Activated CD4-positive, alpha-beta T cell treated with anti-CD3 and anti-CD28 coated beads, Interleukin-2, amount 10 ng/mL, durations not matched to agents 7 days and 5 days (primary cell): ENCODE measurements at places on chromosomes 1 and 21.

GRCh38 chr1:111989531-111990025, at the start of gene KCND3:
Gene KCND3 (minus strand): TSS chr1:111989668.
- DNase-seq = no peak

- no peak for DNase-seq
These were observed 90.5 kb downstream of the TRABD2B start for GRCh38 chr1:47906527-47907176.

- no peak for DNase-seq
These were observed 64.6 kb upstream of the LRP8 start for GRCh38 chr1:53392460-53392859.

DNA sequence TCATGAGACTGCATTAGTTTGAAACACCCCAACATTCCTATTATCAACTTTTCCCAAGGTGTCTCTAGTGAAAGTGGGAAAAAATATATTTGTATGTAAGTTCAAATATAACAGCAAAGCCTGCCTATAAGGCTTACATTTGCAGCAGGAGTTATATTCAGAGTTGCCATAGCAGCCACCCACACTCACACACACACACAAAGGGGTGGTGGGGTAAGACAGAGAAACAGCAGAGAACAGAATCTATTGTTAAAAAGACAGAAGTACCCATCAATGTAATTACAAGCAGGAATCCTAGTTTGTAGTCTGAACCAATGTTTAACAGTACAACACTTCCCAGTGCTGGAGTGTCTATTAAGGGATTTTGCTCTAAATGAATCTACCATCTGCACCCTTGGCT, 55.0 kb downstream of the PLPPR5 start:
- DNase-seq = no peak

DNA sequence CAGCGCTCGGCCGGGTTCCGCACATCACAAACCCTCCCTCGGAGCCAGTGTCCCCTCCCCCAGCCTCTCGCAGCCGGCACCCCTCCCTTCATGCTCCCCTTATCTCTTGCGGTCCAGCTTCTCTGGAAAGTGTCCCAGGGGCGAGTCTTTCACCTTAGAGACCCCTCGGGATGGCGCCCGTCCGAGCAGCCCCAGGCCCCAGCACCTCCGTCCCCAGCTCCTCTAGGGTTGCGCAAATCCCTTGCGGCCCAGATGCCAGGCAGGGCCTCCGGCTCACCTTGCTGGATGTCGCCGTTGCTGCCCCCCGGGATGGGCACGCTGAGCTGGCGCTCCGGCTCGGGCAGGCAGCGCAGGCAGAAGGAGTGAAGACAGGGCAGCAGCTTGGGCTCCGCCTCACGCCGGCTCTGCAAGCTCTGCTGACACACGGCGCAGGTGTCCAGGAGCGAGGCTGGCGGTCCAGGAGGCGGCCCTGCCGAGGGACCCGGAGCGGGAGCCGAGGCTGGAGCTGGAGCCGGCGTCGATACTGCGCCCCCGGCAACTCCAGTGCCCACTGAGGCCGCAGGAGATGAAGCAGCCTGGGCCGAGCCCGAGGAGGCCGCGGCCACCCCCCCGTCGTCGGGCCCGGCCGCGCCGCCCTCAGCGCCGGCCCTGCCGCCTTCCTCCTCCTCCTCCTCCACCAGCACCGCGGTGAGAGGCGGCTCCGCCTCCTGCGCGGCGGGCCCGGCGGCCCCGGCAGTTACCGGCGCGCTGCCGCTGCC, 550 bp downstream of the TRIM33 start:
- peak; percentile 45 for DNase-seq

GRCh38 chr1:40204856-40205255, 42.9 kb upstream of the TMCO2 start:
- no peak for DNase-seq

DNA sequence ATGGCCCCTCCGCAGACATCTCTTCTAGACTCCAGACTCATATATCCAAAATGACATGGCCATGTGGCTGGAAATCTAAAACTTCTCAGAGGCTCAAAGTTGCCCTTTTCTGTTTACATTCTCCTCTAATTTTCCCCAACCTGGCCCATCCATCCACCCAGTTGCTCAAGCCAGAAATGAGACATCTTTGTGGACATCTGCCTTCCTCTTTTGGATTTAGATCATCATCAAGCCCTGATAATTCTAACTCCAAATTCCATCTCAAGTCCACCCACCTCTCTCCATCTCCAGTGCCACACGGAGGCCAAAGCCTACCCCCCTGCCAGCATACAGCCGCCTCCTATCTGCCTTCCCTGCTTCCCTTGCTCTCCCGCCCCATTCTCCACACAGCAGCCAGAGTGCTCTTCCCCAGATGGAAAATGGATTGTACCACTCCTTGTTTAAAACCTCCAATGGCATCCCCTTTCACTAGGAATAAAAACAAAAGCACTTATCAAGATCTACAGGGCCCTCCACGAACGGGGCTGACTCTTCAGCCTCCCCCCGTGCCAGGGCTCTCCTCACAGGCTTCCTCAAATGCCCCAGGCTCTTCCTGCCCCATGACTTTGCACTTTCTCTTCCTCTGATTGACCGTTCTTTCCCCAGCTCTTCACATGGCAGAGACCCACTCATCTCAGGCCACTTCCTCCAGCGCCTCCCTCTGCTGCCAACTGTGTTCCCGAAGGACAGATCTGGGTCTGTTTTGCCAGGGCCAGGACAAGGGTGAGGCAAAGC, 40.1 kb downstream of the SYT6 start:
- DNase-seq = no peak

DNA sequence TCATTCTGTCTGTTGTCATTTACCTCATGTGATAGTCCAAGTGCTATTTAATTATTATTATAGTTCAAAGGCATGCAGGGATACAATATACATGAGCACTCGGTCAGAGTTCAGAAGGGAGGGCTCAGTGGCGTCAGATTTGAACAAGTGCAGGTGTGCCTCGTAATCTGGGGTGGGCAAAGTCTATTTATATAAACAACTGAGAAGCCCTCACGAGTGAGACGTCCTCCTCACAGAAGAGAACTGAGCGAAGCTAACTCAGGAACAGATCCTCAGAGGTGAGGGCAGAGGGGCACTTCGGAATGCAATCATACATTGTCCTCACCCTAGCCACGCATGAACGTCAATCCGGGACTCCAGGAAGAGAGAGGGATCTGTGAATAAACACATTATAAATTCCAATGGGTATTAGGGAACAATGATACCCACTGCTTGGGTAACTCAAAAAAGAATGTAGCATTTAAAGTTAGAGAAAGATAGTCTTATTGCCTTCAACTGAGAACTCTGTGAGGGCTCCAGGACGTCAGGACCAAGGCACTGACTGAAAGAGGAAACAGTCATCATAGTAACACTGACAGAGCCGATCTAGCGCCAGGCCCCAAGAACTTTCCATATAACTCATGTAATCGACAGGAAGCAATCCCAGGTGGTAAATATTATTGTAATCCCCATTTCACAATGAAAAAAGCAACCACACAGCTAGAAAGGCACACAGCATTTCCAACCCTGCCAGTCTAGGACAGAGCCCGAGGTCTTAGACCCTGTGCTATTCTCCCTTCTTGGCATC, 127.1 kb upstream of the B3GALT2 start:
- no peak for DNase-seq

GRCh38 chr1:156245451-156246232, 2.2 kb downstream of the PAQR6 start:
- peak; percentile 57 for DNase-seq

- DNase-seq = no peak
These were observed 153.9 kb upstream of the GREM2 start for GRCh38 chr1:240765732-240766363.

GRCh38 chr1:64745181-64745985, 508 bp downstream of the RAVER2 start:
- peak; percentile 7 for DNase-seq

- DNase-seq = no peak
These were observed 132.3 kb downstream of the TOMM20 start for GRCh38 chr1:234996245-234996757.

GRCh38 chr1:235601104-235601503, 48.5 kb downstream of the GNG4 start:
- DNase-seq = peak; percentile 29

DNA sequence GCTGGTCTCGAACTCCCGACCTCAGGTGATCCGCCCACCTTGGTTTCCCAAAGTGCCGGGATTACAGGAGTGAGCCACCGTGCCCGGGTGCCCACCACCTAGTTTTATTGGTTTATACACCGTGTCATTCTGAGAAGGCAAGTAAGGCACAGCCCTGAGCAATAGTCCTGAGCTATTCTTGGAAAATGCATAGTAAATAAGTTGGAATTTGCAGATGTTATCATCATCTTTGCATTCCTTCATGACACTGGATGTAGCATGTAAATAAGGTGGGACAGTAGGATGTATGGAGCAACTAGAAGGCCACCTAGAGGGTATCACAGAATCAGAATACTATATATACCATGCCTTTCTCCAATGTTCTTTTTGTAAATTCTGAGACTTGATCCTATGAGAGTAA, 11.0 kb downstream of the TOR1AIP2 start:
- DNase-seq = no peak

GRCh38 chr1:226487921-226488320, 60.6 kb upstream of the STUM start:
- no peak for DNase-seq

DNA sequence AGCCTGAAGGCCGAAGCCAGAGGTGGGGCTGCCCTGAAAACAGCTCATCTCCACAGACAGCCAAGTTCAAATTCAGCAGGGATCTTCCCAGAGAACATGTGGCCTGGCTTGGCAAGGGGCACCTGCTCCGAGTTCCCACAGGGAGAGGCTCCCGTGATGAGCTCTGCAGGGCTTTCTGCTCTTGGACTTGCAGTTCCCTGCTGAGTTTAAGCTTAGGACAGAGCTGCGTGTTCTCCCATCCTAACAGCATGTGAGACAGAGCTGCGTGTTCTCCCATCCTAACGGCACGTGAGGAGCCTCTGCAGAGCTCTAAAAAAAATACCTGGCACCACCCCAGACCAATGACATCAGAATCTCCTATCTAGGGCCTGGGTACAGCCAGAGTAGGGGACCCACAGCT, 113.0 kb upstream of the VAMP3 start:
- DNase-seq = no peak

GRCh38 chr1:181485287-181486097, 2.2 kb downstream of the CACNA1E start:
- peak; percentile 23 for DNase-seq

DNA sequence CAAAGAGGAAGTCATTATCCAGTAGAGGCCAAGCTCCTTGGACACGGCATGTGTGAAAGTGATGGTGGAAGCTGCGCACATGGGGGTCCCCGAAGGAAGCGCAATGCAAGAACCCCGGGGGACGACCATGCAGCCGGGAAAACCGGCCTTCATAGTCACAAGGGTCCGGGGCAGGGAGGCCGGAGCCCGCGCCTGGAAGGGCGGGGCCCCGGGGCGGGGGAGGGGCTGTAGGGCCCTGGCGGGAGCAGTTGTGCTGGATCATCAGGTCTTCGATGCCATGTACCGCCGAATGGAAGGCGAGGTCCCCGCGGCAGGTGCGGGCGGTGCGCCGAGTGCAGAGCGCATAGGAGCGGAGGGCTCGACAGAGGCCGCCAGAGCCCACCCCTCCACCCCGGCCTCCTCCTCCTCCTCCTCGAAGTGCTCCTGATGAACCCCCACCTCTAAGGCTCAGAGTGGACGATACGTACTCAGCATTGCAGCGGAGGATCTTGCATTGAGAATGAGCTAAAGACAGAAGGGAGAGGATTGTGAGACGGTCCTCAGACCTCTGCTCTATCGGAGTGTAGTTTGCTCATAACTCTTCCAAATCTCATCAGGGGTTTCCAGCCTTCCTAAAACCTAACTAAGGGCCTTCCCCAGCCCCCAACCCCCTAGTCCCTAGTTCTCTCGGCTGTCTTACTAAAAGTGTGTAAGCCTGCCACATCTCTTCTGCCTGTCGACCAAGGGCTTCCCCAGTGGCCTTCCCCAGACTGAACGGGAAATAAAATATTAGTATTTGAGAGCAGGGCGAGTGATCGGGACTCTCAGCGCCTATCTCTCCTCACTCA, 2.1 kb downstream of the HJV start:
- no peak for DNase-seq
